ENCODE measurements at places on chromosomes 5 and 9.

DNA sequence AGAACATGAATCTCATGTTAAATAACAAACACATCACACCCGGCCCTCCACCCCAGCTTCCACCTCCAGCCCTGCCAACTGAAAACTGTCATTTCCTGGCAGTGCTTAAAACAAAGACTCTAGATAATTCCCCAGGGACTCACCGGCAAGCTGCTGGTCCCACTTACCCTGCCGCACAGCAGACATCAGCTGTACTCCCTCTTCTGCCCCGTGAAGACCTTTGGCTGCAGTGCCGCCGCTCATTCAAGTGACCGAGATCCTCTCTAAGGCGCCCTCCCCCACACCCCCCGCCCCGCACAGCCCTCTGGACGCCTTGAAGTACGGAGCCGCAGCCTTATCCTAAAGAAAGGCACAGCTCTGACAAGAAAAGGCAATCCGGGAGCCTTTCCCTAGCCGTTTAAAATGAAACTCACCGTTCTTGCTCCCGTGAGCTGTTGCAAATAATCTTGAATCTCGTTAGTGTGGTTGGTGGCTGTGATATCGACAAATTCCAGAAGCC is 434 bp downstream of the GLRX start:
- no peak for DNase-seq

DNA sequence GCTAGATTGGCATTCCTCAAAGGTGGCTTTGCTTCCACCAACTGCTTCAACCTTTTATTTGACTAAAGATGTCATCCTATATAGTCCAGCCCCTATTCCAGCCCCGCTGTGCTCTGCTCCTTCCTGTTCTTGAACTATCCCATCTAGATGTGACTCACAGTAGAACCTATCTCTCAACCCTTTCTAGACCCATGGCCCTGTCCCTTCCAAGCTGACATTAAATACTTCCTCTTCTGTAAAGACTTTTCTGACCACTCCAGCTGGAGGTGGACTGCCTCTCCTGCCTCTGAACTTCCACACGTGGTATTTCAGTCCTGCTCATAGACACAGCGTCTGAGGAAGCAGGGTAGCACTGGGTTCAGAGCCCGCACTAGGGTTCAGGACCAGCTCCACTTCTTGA is 32.4 kb downstream of the OSTF1 start:
- no peak for DNase-seq

GRCh38 chr5:69432412-69433206 is 17.7 kb downstream of the MARVELD2 start:
- DNase-seq: no peak

- DNase-seq: no peak
Measured at GRCh38 chr5:73158313-73158712, 14.7 kb upstream of the TMEM174 start.

- no peak for DNase-seq
Measured at GRCh38 chr5:118115791-118116190, 872.6 kb downstream of the DTWD2 start.

- DNase-seq: no peak
Measured at GRCh38 chr9:73104342-73104741, 47.3 kb upstream of the ANXA1 start.

GRCh38 chr9:34125681-34126206 is 754 bp downstream of the DCAF12 start:
- DNase-seq: no peak

- no peak for DNase-seq
Measured at GRCh38 chr5:168401880-168402279, 84.4 kb upstream of the RARS1 start.

- DNase-seq: no peak
Measured at GRCh38 chr9:112032009-112032408, 135.4 kb downstream of the UGCG start.

DNA sequence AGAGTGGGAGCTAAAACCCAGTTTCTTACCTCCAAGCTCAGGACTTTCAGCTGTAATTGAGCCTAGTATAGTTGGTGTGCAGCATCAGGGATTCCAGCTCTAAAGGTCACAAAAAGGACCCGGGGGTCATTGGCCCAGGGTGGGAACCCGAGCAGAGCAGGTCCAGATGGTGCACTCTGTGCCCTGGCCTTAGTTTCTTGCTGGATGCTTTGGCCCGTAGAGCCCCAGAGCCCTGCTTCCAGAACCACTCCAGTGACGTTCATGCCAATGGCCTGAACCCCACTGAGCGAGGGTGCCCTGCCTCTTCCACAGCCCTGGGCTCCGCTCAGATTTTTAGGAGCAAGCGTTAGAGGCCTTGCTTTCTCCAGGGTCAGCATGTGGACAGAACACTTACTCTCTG is 8.2 kb downstream of the SLC22A5 start:
- DNase-seq: no peak

DNA sequence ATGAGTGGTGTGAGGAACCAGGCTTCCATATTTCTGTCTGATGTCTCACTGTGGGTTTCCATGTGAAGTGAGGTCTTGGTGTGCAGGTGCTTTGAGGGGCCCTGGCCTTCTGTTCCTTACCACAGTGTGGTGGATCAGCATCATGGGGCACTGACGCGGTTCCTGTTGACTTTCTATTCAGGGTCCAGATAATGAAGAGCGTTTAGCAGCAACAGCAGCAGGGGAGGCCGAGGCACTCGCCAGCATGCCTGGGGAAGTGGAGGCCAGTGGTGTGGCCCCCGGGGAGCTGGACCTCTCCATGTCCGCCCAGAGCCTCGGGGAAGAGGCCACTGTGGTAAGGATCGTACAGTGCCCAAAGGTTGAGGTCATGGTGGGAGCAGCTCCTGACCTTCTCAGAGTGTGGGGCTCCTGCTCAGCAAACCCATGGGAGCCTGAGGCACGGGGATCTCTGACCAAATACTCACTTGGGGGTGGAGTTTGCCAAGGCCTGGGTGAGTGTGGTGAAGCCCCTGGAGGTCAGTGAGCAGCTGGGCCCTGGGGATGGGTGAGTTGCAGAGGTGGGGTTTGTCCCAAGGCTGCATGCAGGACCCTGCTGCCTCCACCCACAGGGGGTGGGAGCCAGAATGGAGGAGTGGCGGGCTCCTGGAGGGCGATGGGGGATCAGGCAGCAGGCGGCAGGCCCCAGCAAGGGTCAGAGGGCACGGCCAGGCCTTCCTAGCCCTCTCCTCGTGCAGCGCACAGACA is 61.2 kb downstream of the COL15A1 start:
- no peak for DNase-seq

- no peak for DNase-seq
Measured at GRCh38 chr9:94612071-94612470, 18.4 kb upstream of the FBP2 start.

DNA sequence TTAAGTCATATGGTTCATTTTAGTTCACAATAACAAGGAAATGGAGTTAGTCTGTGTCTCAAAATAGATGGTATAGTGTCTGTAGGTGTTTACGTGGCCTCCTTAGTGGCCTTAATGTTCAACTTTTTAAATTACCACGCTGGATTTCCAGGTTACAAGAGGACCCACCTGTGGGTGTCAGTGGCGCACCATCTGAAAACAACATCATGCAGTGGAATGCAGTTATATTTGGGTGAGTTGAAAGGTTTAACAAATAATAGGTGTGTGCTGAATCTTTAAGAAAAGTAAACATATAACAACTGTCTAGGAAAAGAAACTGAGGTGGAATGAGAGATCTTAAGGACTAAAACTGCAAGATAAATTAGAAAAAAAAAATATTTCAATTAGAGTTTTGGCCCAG is 2.9 kb downstream of the UBE2B start:
- DNase-seq: no peak

Data from HCT116 (cell line).